ENCODE measurements at places on chromosomes 7 and 10.
A peak's percentile ranks its signal among the peaks of the same experiment; 100 is the strongest.

DNA sequence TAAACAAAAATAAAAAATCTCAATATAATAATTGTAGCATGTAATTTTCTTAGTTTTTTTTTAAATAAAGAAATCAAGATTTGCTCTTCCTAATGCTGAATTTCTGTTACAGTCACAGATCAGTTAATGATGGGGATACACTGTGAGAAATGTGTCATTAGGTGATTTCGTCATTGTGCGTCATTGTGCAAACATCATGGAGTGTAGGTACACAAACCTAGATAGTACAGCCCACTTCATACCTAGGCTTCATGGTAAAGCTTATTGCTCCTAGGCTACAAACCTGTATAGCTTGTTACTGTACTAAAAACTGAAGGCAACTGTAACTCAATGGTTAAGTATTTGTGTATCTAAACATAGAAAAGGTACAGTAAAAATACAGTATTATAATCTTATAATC lies 74.4 kb upstream of the LSM8 start:
- DNase-seq = no peak

DNA sequence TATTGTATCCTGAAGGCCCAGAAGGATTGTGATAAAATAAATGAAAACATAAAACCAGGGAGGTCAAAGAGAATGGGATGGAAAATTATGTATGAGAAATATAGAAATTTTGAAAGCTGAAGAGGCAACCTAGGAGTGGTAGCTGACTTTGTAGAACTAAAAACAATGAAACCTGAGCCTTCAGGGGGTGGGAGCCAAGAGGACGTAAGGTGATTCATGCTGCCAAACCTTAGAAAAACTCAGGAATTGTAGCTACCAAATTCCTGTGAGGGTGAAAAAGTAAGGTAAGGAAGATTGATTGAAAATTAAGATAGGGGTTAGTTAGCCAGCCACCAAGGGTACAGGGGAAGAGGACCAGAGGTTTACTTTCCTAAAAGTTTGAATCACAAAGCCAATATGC lies 213.2 kb downstream of the KCND2 start:
- no peak for DNase-seq

DNA sequence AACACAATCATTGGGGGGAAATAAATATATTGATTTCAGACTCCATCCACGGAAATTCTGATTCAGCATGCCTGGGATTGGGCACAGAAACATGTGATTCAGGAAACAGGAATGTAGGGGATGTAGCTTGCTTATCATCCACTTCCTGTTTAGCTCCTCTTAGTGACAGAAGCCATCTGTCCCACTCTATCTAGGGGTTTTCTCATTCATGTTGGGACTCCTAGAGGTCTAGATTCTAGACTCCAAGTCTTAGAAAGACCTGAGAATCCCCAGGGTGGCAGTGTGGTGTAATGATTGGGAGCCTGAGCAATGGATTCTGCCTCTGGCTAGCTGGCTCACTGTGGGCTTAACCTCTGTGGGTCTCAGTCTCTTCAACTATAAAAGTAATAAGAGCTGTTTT lies 67.9 kb downstream of the CDK1 start:
- no peak for DNase-seq

- DNase-seq = peak; percentile 68
Observed at GRCh38 chr10:119205894-119206602, 1.3 kb upstream of the GRK5 start.

GRCh38 chr7:130150587-130150986 lies 54.6 kb downstream of the TMEM209 start:
- DNase-seq = no peak

- DNase-seq = no peak
Observed at GRCh38 chr10:21083861-21084260, 186.8 kb upstream of the NEBL start.

- DNase-seq = no peak
Observed at GRCh38 chr10:118804262-118804773, 49.5 kb upstream of the CACUL1 start.

- DNase-seq = no peak
Observed at GRCh38 chr7:47501406-47501805, 80.5 kb downstream of the TNS3 start.

GRCh38 chr7:73533742-73534141 lies 11.6 kb upstream of the BAZ1B start:
- DNase-seq = no peak

- no peak for DNase-seq
Observed at GRCh38 chr7:23473844-23474093, 3.5 kb upstream of the IGF2BP3 start.

DNA sequence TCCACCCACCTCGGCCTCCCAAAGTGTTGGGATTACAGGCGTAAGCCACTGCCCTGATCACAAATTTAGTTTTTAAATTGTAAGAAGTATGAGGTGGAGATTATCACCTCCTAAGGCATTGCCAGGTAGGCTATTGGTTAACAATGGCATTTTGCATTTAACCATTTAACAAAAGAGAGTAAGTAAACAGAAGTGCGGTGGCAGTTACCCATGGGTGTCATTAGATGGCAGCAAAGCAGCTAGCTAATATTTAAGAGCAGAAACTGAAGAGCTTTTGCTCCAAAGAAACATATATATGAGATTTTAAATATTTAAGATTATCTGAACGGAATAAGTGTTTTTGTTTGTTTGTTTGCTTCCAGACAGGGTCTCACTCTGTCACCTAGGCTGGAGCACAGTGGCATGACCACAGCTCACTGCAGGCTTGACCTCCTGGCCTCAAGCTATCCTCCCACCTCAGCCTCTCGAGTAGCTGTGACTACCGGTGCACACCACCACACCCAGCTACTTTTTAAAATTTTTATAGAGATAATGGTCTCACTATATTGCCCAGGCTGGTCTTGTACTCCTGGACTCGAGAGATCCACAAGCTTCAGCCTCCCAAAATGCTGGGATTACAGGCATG lies 325.5 kb upstream of the C7orf33 start:
- no peak for DNase-seq

DNA sequence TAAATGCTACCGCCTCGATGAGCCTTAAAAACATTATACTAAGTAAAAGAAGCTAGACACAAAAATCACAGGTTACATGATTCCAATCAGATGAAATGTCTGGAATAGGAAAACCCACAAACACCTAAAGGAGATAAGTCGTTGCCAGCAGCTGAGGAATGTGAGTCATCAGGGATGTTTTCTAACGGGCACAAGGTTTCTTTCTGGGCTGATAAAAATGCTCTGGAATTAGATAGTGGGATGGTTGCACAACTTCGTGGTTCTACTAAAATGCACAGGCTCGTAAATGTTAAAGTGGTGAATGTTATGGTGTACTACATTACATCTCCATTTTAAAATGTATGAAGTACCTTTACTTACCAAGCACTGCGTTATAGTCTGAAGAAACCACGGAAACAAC lies 9.7 kb downstream of the ABLIM1 start:
- DNase-seq = no peak

- no peak for DNase-seq
Observed at GRCh38 chr7:158827411-158828132, 1.7 kb downstream of the ESYT2 start.

DNA sequence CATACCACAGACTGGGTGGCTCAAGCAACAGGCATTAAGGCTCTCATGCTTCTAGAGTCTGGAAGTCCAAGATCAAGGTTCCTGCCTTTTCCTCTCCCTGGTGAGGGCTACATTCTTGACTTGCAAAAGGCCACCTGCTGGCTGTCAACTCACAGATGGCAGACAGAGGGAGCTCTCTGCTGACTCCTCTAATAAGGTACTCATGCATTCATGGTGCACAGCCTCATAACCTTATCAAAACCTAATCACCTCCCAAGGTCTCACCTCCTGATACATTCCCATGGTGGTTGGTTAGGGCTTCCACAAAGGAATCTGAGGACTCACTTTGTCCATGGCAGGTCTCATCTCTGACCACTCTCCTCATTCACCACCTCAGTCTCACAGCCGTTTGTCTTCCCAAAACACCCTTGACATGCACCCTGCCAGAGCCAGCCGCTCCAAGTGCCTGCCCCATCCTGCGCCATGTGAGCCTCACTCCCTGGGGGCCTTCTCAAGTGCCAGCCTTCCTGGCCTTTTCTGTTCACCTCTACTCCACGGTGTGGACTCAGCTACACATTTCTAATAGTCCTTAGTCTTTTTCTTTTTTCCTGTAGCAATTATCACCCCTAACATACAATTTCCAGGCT lies 400.3 kb upstream of the ADARB2 start:
- DNase-seq = no peak

- no peak for DNase-seq
Observed at GRCh38 chr7:50718311-50718710, 64.4 kb downstream of the GRB10 start.

DNA sequence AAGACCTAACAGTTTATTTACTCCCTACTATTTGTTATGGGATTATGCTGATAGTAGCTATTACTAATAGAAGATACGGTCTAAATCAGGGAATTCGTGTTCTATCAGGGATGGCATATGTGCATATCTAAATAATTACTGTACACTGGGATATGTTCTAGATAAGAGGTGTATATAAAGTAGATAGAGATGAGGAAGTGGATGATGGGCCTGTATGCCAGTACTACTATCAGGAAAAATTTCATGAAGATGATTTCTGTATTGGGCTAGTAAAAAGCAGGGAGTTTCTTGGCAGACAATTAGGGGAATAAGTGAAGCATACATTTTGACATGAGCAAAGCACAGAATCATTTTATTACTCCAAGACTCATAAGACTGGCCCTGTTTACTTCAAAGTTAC lies 26.2 kb downstream of the PTPN12 start:
- DNase-seq = no peak

- no peak for DNase-seq
Observed at GRCh38 chr10:119299531-119299930, 92.2 kb downstream of the GRK5 start.

DNA sequence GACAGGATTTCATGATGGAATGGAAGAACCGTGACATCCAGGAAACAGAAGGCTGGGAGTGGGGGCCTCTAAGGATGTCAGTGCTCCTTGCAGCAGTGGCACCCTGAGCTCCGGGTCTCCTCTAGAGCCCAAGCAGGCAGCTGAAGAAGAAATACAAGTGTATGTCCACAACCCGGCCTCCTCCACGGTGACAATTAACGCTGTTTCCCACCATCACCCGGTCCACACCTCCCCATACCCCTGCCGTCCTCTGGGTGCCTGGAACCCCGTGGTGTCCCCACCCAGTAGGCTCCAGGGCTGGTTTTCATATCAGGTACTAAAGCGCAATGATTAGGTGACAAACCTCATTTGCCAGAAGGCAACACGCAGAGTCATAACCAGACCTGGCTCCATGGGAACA lies 30.3 kb downstream of the GRID1 start:
- DNase-seq = no peak

DNA sequence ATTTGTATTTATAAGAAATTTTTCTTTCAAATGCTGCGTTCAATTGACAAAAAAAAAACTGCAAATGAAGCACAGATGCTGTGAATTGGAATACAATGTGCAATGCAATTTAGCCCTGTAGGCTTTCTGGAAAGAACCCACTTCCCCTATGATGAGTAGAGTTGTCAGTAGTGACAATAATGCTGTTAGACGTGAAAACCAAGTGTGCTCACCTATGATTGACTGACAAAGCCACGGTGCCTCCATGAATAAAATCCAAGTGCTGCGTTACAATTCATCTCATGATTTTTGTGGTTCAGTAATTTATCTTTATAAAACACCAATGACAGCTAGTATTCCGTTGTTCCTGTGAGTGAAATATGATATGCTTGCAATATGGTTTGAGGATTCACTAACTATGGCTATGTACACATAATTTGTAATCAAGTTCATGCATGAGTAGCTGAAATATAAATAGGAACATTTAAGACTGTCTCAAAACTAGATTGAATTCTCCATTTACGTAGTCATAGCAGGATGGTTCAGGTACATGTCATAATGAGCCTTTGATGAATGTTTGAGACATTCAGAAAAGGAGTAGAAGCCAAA lies 1160.3 kb downstream of the CNTNAP2 start:
- no peak for DNase-seq

DNA sequence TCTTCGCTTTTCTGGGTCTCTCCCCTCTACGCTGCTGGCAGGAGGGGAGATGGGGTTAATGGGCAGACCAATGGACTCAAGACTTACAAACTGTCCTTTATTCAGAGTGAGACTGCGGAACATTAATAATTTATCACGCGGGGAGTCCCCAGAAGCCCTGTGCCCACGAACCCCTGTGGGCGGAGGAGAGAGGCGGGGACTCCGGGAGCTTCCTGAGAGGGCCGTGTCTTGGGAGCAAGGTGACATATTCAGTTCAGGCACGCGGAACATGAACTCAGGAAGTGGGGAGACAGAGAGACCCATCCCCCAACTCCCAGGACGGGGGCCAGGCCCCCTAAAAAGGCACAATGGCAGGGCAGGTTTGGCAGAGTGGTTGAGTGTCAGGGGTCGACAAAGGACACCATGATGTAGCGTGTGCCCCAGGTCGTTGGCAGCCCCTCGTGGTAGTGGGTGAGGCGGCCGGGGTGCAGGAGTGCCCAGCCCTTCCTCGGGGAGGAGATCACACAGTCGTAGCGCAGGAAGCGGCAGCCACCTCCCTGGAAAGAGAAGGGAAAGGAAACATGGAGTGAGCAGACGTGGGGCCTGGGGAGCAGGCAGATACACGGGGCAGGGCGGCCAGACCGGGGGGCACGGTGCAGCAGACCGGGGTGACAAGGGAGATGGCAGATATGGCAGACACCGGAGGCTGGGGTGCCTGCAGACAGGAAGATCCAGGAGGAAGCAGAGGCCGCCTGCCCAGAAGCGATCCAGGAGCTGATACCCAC lies 5.2 kb upstream of the MOGAT3 start:
- no peak for DNase-seq

DNA sequence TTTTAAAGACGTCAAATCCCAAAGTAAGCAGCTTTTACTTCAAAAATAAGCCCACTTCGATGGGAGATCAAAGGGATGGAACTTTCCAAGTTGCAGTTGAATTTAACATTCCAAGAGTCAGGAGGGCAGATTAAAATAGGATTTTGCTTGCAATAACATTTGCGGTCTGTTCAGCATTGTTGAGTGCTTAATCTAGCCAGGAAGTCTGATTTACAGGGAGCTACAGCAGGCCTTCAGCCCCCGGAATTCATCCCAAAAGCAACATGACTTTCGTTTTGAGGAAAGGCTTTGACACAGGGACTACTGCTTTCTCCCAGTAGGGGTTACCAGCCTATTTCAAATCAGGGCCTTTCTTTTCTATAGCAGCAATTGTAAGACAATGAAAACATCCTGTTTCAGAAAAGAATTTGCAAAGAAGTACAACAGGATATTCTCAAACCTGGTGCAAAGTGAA lies 279.6 kb upstream of the PITRM1 start:
- no peak for DNase-seq

DNA sequence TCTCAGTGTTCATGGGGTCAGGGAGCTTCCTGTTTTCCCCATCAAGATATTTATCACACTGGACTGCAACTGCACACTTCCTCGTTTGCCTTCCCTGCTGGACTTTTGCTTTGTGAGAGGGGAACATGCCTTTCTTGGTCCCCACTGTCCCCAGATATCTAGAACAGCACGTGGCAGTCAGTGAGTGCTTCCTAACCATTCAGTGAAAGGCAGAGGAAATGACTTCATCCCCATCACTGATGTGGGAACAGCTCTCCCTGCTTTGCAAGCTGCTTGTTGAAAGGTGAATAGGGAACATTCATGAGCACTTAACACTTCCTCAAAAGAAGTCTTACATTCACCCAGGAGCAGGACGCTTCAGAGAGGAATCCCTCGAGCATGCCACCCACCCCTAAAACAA lies 135.4 kb downstream of the MYOF start:
- DNase-seq = no peak
